Glomerular endothelial cell (primary cell): ENCODE measurements at places on chromosomes 1 and 21.

DNA sequence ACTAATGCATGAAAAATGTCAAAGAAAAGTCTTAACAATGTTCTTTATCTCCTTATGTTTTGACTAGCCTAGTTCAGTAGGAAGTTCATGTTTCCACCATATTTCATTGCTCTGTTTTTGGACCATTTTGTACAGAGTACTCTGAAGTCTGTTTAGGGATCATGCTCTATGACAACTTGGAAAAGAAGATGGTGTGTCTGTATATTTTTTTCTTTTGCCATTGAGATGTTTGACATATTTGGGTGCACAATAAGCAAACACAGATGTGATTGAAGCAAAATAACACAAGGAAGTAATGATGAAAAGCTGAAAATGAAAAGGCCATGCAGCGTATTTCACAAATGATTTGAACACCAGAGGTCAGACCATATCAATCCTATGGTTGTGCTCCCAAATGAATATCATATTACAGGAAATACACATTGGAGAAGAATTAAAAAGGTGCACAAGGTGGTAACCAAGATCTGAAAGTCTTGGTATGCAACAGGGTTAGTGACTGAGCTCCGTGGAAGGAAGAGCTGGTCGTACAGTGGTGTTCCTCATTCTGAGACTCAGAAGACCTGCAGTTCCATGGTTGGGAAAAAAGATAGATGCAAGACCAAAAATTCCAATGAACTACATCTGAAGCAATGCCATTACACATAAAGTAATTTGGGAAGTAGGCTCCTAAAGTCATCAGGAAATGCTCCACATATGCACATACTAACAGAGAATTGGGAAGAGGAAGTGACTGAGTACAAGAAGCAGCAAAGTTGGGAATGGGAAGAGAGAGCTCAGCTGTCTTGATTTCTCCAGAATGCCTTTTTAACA is 463.5 kb downstream of the LMO4 start:
- DNase-seq: no peak

- DNase-seq: no peak
Observed at GRCh38 chr1:183218971-183219615, 33.0 kb downstream of the LAMC2 start.

GRCh38 chr1:35454176-35454575 is 103.0 kb downstream of the KIAA0319L start:
- DNase-seq: no peak

DNA sequence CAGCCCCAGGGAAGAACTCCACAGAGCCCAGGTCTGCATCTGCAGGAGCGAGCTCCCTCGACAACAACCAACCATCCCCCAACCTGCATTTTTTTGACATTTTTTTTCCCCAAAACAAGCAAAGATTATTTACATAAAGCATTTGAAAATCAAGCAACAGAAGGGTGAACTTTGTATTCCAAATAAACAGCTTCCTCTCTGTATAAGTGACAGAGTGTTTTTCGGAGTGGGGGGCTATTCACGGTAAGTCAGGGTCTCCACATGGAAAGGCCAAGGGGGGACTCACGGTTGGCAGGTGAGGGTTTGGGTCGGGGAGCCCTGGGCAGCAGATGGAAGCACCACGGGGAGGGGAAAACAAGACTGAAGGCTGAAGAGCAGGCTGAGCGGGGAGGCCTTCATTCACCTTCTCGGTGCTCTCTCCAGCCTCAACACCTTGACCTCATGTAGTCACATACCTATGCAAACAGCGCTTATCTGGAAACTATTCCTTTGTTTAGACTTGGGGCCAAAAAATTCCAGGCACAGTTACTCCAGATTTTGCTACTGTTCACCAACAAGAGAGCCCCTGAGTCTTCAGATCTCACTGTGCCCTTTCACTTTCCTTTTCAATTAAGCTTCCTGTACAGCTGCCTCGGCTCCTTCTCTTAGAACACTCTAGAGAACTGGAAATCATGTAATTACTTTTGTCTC is 27.6 kb downstream of the C2CD2 start:
- no peak for DNase-seq

GRCh38 chr1:62593825-62594394 is 3.4 kb upstream of the ANGPTL3 start:
- DNase-seq: no peak

DNA sequence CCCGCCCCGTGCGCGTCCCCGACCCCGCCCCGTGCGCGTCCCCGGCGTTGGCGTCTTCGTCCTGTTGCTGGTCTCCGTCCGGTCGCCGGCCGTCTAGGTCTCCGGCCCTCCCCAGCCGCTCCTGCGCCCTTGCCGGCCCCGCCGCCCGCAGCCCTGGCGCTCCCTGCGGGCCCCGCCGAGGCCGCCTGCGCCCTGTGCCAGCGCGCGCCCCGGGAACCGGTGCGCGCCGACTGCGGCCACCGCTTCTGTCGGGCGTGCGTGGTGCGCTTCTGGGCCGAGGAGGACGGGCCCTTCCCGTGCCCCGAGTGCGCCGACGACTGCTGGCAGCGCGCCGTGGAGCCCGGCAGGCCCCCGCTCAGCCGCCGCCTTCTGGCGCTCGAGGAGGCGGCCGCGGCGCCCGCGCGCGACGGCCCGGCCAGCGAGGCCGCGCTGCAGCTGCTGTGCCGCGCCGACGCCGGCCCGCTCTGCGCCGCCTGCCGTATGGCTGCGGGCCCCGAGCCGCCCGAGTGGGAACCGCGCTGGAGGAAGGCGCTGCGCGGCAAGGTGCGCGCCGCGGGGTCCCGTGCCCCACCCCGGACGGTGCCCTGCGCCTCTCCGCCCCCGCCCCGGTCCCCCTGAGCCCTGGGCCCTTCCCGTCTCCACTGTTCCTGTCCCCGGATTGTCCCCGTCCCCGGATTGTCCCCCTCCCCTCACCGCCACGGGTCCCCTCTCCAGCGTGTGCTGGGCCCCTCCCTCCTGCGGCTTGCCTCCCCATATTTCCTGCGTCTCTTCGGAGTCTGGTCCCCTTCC is at the start of gene RNF187:
Gene RNF187, plus strand, starts transcription at position 47 of the 789 bp plus-strand sequence.
- no peak for DNase-seq

- no peak for DNase-seq
Observed at GRCh38 chr1:29962831-29963247, 726.5 kb downstream of the PTPRU start.

GRCh38 chr1:186680245-186681061 is at the start of gene PTGS2:
Gene PTGS2, minus strand, starts transcription at chr1:186680423. Its CDS starts 133 bp downstream, at chr1:186680290.
- peak; percentile 96 for DNase-seq

- DNase-seq: no peak
Observed at GRCh38 chr1:180935326-180936109, 22.8 kb downstream of the KIAA1614 start.

DNA sequence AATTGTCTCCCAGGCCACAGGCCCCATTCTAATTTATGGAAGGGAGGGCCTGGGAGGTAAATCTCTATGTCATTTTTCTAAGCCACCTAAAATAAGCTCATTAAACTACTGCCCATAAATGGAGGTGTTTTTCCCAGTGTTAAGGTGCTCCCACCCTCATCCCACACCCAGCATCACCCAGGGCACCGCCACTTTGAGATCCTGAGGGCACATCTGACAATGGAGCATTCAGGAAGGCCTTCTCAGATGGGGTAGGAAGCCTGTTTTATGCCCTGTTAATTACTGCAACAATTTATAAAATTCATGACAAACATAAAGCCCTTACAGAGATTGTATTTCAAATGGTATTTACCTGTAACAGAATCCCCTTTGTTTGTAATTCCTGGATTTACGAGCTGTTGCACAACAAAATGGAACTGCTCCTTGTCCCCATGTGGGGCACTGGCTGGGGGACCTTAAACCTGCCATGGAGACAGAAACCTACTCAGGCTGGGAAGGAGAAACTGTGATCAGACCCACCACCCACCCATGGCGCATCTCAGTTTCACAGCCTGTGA is 319.5 kb upstream of the USP24 start:
- DNase-seq: no peak

DNA sequence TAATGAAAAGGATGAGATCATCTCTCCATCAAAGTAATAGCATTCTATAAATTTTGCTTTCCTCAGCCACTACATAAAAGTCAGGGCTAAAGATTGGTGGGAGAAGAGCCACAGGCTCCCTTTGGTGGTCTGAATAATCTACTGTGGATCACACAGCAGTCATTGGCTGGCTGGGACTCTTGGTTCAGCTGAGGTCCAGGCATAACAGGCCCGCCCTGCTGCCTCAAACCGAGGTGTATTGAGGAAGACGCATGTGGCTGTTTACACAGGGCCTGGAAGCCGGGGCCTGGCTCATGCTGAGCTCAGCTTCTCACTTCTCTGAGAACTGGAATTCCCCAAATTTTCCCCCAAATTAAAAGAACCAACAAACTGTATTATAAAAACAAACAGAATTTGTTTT is 139.2 kb downstream of the PTPRC start:
- DNase-seq: no peak

DNA sequence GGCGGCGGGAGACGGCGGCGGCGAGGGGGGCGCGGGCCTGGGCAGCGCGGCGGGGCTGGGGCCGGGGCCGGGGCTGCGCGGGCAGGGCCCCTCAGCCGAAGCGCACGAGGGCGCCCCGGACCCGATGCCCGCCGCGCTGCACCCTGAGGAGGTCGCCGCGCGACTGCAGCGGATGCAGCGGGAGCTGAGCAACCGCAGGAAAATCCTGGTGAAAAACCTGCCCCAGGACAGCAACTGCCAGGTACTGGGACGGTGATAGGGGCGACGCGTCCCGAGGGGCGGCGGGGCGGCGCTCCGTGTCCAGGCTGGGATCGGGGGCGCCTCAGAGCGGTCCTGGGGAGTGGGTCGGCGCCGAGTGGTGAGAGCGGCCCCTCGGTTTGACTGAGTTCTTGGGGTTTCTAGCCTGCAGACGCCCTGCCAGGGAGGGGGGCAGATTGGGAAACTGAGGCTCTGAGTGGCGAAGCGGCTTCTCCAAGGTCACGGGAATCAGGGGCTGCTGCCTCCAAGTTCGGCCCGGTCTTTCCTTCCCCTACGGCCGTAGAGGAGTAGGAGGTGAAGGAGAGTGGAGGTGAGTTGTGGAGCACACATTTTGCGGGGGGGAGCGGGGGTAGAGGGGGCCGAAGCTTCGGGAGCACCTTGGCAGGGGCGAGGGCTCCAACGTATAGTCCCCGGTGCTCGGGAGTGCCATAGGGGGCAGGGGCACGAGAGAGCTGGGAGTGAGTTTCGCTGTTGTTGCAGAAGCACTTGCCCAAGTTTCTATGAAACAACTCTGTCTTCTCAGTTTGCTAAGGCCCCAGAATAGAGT is 508 bp downstream of the RAVER2 start:
- no peak for DNase-seq

DNA sequence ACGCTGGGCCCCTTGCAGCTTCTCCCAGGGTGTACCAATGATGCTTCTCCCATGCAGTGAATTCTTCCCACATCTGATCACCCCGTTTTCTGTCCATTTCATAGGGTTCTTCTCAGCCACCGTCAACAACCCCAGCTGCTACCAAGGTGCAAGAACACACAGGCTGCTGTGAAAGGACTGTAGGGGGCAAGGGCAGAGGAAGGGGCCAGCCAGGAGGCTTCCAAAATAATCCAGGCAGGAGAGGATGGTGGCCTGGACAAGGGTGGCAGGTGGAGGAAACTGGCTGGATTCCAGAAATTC is 113.3 kb upstream of the WNT4 start:
- DNase-seq: no peak

GRCh38 chr1:168031198-168031597 is 94.3 kb upstream of the MPC2 start:
- DNase-seq: no peak

GRCh38 chr1:83112248-83112885 is 886.6 kb downstream of the TTLL7 start:
- no peak for DNase-seq

DNA sequence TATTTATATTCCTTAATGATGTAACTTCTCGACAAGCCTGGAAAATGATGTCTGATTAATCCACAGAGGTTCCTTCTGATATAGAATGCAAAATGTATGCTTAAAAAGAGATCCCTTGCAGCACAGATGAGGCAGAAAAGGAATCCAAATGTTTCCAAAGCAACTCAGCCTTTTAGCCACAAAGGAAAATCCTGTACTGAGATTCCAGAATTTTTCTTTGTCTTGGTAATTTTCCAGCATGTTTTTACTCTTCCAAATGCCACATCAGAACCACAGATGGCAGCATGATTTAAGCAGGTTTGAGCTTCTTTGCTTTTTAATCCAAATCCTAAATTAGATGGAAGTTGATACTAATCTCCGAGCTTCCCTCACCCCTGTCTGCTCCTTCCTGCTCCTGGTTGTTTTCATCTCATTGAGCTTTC is 176.4 kb upstream of the PALMD start:
- no peak for DNase-seq

GRCh38 chr1:59730302-59730701 is 84.4 kb upstream of the HOOK1 start:
- DNase-seq: no peak

DNA sequence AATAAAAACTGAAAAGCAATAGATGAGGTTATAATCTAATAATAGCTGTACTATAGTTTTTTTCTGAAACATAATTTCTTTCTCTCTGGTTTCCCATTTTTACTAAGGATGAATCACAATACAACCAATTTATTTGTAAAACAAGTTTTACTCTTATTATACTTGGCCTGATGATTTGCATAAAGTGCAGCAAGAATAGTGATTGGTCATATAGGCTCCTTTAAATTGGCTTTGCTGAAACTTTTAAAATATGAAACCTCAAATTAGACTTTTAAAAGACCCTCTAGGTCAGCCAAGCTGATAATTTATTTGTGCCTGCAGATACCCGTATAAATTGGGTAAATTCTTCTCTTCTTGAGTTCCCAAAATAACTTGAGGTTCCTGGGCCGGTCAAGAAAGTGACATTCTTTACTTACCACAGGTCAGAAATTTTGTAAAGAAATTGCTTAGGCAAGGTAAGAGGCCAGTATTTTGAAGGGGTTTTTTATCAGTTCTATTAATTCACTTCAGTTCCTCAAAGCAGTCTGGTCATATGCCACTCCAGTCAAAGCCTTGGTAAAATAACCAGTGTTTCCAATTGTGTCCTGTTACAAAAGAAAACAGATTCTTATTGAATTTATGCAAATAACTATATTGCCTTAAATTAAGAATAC is 76.1 kb downstream of the C21orf91 start:
- no peak for DNase-seq
